ENCODE measurements at places on chromosomes 4 and X.

DNA sequence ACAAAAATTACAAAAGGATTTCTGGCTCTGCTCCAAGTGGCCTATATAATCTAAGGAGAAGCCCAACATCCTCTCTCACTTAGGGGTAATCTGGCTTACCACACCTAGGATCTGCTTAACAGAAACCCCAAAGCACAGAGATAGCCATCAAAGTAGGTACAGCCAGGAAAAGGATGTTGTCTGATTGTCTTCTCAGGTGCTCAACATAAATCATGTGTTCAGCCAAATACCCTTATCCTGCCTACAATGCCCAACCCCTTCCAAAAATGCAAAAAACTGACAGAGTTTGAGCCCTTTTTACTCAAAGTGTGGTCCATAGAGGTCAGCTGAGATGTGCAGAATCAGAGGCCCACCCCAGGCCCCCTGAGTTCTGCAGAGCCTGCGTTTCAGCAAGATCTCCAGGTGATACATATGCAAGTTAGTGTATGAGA, 53.9 kb downstream of the PPM1K start:
- no peak for DNase-seq

DNA sequence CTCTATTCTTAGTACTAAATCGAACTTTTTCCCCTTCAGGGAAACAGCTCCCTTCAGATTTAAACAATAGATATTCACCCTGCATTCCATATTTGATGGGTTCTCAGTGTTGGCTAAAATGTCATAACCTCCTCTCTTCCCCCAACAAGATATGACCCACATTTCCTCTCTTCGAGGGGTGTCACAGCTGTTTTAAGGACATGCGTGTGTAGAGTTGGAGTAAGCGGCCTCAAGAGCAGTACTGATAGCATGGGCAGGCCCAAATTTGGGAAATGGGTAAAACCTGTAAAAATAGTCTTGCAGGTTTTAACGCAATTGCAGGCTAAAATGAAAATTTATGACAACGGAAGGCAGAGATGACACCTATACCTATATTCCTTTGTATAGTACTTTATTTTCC, 28.7 kb downstream of the SAT1 start:
- no peak for DNase-seq

DNA sequence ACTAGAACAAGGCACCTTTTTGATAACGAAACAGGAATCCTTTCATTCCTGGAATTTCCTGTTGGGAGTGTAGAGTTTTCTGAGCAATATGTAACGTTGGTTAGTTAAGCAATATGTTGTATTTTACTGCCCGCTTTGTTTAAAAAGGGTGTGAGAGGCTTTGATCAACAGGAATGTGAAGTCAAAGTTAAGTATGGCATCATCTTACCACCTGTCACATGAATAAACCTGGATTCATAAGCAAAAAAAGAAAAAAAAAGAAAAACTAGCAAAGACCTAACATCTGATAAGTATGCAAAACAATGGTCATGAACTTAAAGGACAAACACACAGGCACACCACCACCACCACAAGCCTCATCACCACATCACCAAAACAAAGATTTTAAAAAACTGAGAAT, 7.1 kb upstream of the CXCL5 start:
- DNase-seq = no peak

- no peak for DNase-seq
These were observed 29.3 kb upstream of the SCOC start for GRCh38 chr4:140344101-140344500.

DNA sequence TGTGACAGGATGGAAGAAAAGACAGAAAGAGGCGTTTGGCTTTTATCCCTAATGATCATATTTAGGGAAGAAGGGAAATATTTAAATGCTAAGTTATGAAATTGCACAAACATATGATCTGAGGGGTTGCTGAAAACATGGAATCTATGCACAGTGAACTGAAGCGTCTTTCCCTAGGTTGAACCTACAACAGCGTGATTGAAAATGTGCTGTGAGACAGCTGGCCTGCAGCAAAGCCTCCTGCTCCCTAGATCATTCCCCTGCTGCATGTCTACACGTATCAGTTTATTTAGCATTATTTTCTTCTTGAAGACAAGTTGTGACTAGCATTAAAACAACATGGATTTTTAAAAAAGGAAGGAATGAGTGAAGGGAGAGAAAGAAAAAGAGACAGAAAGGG, 272.5 kb upstream of the TRAM1L1 start:
- no peak for DNase-seq

- no peak for DNase-seq
These were observed 767.3 kb upstream of the TENM3 start for GRCh38 chr4:181475781-181476507.

DNA sequence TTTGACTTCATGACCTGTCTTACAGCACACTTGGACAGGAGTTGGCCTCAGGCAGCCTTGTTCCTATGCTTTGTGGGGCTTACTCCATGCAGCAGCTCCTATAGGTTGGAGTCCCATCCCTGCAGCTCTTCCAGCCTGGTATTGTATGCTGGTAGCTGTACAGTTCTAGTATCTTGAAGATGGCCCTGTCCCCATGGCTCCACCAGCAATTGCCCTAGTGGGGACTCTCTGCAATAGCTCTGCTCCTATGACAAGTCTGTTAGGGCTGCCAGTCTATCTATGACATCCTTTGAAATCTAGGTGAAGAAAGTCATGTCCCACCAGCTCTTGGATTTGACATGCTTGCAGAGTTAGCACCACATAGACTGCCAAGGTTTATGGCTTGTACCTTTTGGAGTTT, 252.6 kb downstream of the ANTXR2 start:
- no peak for DNase-seq

- no peak for DNase-seq
These were observed 103.7 kb downstream of the ADRA2C start for GRCh38 chr4:3869661-3870566.

- DNase-seq = no peak
These were observed 172.0 kb upstream of the NOCT start for GRCh38 chr4:138843616-138844015.

DNA sequence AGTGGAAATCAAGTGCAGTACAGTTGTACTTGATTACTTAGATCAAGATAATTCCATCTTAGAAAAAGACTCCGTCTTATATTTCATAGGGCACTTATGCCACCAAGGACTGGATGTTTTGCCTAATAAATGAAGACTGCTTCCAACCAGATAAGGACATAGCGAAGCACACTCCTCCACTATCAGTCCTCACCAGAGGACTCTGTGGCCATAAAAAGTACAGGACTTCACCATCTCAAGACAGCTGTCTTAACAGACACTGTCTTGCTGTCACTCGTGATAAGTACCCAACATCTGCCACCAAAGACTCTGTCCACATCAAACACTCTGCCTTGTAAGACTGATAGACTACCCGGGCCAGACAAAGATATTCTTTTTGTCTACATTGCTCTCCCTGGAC, 352.0 kb downstream of the TRAM1L1 start:
- no peak for DNase-seq

- no peak for DNase-seq
These were observed 1622.4 kb upstream of the PCDH10 start for GRCh38 chr4:131526686-131527085.

DNA sequence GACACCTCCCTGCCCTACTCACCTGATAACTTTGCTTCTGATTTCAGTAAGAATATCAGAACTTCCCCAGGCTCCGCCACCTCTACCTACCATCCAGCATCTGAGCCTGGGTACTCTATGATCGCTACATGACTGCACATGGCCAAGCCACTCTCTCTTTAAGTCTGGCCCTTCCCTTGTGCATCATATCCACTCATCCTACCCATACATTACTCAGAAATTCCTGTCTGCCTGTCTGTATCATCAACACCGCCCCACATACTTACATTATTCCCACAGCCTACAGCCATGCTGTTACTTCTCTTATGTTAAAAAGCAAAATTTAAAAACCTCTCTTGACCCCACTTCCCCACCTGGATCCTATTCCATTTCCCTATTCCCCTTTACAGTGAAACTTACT, 84.7 kb downstream of the SCD5 start:
- DNase-seq = no peak
